Iris pigment epithelial cell (primary cell): ENCODE measurements at places on chromosomes 4 and X.

GRCh38 chr4:81472281-81473182 is 825 bp upstream of the RASGEF1B start:
- peak; percentile 41 for DNase-seq

DNA sequence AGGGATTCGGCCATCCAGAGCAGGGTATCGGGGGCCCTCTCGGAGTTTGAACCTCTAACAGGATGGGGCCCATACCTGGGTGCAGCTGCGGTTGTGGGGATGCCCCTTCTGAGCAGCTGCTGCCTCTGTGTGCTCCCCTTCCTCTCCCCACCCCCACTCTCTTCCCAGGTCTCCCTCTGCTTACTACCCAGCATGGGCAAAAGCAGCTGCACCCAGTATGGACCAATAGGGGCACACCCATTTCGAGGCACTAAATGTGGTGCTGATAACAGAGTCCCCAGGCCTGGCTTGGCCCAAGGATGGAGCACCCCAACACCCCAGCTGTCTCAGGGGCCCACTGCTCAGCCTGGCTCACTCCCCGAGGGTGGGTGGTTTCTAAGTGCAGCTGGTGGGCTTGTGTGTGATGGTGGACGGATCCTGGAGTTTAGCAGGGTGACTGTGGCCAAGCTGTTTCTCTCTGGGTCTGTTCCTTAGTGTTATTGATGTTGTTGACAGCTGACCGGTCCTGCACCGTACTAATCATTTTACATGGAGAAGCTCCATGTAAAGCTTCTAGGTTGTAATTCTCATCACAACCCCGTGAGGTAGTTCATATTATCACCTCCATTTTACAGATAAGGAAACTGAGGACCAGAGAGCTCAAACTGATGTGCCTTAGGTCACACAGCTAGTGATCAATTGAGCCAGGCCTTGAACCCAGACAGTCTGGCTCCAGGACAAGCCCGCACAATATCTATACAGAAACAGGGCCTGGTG is 13.1 kb upstream of the KIAA0232 start:
- no peak for DNase-seq

DNA sequence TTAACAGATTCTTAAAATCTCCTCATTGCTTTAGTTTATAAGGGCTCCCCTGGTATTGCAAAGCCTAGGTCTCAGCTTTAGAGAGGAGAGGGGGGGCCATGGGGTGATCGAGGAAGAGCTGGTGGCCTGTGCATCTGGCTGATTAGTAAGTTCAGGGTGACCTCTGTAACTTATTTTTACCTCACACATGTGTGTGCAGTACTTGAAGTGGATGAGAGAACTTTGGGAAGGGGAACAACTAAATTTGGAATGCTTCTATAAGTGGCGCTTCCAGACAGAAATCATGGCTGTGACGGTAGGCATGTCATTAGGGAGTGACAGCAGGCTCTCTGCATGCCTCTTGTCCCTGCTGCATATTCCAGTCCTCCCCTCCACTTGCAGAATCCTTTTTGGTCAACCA is 41.9 kb downstream of the FRAS1 start:
- DNase-seq: no peak

DNA sequence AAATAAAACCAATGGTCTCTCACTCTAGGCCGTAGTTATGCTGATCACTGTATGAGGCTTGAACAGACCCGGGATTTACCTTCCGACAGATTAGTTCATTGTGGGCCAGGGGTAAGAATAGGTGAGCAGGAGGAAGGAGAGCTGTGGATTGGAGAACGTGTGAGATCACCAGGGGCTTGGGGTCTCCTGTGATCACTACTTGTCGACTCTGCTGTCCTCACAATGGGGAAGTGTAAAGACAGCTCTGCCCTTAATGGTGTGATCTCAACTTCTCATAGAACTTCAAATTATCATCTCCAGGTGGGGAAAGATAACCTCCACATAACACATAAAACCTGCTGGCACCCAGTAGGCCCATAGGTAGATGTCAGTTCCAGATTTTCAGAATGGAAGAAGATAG is 56.2 kb upstream of the RPS6KA3 start:
- no peak for DNase-seq

DNA sequence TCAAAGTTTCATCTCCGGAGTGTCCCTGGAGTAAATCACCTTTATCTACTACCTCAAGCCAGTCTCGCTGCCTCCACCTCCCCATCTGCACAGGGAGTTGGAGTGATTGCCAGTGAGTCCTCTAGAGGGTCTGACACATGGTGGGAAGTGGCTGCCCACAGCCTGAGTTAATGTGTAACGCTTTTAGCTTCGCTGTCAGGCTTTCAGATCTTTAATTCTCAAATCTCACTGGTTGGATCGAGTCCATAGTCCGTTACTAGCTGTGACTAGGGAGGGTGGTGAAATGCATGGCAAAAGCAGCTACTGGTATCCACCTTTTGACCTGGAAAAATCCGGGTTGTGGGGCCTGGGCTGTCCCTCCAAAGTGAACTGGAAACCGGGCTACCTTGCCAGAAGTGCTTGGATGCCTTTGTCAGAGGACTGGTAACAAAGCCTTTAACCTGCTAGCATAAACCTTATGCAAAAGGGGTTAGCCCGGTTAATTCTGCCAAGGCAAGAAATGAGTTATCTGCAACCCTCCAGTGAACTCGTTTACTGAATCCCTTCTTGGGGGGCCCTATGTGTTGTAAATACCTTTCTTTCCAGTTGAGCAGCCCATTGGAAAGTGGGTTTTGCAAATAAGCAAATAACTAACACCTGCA is 5.1 kb upstream of the WDR1 start:
- no peak for DNase-seq

GRCh38 chr4:177308125-177308524 is 1.5 kb upstream of the NEIL3 start:
- DNase-seq: peak; percentile 66

- no peak for DNase-seq
Measured at GRCh38 chrX:152896450-152896849, 1.4 kb upstream of the ZNF185 start.

DNA sequence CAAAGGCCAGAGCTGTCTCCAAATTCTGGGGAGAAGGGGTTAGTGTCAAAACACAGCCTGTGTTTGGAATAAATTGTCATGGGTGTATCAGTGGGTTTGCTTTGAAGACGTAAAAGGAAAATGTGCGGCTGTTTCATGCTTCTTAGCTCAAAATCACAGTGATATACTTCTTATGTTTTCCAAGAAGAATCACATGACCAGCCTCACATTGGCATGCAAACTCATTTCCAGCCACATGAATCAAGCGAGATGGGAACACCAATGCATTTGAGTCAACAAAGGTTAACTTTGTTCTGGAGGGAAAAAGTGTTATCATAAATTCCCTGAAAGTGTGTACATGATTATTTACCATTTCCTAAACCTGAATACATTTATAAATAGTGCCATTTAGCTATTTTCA is 19.0 kb upstream of the SPP1 start:
- no peak for DNase-seq

- no peak for DNase-seq
Measured at GRCh38 chr4:6340446-6341015, 70.9 kb downstream of the WFS1 start.

- DNase-seq: peak; percentile 20
Measured at GRCh38 chrX:118652717-118653116, 74.7 kb upstream of the IL13RA1 start.

GRCh38 chr4:105139646-105140045 is 7.0 kb upstream of the TET2 start:
- no peak for DNase-seq

- peak; percentile 64 for DNase-seq
Measured at GRCh38 chr4:137253949-137254348, 278.3 kb downstream of the PCDH18 start.

- DNase-seq: no peak
Measured at GRCh38 chrX:54721424-54721823, 76.6 kb downstream of the ITIH6 start.

DNA sequence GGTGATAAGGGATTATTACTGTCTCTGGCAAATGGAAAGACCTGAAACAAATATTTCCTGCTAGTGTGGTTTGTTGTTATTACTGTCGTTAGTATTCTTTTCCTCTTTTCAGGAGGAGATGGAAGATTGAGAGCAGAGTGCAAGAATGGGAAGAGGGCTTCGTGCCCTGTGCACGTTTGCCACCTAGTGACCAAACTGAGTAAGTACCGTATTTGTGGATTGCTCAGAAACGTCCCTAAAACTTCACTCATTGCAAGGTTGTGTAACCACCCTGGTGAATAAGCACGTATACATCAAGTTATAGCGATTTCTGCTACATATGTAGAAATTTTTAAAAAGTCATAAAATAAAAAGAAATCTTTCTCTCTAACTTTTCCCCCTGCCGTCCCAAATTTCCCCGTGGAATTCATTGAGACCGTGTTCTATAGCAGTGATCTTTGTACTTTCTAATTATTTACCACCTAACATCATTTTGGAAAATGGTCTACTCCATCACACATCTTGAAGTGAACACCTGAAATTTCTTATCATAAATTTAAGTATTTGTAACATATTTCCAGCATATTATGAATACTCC is 24.3 kb downstream of the LINC00632 start:
- peak; percentile 68 for DNase-seq

GRCh38 chr4:180398564-180398963 is 1844.6 kb upstream of the TENM3 start:
- no peak for DNase-seq

- peak; percentile 54 for DNase-seq
Measured at GRCh38 chr4:17276776-17277175, 235.1 kb downstream of the QDPR start.

GRCh38 chrX:71487814-71488213 is 45.1 kb upstream of the OGT start:
- no peak for DNase-seq

GRCh38 chr4:138494931-138495330 is 252.8 kb upstream of the SLC7A11 start:
- DNase-seq: peak; percentile 52

DNA sequence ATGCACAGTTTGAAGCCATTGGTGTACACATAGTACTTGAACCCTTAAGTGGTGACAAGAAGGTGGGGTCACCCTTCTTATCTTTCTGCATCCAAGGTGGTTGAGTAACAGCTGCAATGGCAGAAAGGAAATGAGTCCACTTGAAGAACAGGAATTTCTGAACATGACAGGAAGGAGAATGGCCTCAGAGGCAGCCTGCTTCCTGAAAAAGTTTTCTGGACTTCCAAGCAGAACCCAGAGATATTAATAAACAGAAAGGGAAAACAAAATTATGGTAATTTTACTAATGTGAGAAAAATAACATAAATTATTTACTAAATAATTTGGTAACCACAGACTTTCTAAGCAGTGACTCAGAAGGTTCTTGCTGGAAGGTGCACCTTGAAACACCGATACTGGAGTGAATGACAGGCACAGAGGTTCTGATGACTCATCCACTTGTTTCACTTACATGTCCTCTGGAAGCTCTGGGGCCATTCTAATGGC is 119.9 kb upstream of the HS3ST1 start:
- DNase-seq: peak; percentile 28

DNA sequence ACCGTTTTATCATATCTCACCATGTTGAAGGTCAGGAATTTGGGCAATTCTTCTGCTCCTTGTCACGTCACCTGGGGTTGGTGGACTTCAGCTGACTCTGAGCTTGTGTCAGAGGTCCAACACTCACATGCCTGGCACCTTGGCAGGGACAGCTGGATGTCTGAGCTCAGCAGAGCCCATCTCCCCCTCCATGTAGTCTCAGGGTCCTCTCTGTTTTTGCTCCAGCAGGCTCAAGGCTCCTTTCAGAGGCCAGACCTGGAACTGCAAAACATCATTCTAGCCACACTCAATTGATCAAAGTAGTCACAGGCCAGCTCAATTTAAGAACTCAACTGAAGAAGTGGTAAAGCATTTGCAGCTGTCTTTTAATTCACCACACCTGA is 45.4 kb downstream of the EDNRA start:
- DNase-seq: no peak

DNA sequence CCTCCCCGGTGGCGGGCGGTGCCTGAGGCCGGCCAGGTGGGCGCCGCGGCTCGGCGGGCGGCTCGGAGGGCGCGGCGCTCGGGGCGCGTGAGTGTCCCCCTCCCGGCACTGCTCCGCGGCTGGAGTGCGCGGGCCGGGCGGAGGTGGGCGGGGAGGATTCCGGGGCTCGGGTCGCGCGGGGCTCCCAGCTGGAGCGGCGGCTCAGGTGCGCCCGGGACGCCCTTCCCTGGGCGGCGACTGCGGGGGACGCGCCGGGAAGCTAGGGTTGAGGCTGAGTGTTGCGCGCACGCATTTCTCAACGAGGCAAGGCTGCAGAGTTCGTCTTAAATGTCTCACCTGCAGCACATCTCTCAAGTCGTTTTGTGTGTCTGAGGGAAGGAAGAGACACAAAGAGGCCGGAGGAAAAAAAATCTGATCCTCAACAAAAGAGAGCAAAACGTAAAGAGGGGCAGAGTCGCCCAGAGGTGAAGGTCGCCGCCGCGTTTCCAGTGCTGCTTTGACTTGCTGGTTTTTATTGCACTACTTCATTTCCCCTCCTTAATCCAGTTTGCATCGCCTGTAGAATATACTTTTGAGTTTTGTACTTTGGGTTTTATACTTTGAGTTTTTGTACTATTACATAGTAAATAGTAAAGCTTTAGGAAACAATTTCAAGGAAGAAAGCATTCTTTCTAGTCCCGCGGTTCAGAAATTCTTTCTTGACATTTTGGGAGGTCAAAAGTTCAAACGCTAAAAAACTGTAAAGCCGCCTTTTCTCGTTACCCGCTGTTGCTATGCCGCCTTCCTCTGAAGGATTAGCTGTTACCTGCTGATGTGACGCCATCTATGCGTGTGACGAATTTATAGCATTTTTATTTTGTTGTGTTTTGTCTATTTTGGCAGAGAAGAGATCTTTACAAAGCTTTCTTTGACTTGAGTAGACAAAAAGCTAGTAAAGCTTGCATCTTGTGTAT is 106.5 kb upstream of the STOX2 start:
- no peak for DNase-seq

DNA sequence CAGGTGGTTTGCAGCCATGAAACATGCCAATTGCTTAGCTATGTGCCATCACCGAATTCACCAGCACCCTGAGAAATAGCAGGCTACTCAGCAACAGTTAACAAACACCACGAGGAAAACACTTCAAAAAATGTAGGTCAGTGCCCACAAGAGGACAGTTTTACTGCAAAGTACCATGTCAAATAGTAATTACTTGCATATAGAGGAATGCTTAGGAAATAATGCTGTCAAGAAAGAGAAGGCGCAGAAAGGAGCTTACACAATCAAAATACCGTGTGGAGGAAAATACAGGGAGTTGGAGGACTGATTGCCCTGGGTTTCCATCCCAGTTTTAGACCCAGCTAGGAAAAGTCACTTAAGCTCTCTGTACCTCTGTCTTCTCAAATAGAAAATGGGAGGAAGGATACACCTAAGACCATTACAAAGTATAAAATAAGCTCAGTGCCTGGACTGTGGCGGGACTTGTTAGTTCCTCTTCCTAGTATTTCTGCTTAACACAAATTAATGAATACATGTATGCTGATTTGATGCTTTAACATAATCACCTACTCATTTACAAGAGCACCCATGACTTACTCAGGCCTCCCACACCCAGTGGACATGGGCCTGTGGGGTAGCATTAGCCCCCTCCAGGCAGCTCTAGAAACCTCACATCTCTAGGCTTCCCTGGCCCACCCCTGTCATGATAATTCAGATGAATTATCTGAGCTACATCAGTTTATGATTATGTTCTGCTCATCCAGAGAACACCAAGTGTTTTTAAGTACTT is 44.5 kb upstream of the IL21 start:
- peak; percentile 43 for DNase-seq

GRCh38 chrX:112968351-112969133 is 127.9 kb upstream of the AMOT start:
- no peak for DNase-seq
